ENCODE measurements at places on chromosomes 12 and 14. TPM values are rescaled to one million over a fixed set of nuclear protein-coding genes. Genes with fewer than 3 reads are reported as not detected.

DNA sequence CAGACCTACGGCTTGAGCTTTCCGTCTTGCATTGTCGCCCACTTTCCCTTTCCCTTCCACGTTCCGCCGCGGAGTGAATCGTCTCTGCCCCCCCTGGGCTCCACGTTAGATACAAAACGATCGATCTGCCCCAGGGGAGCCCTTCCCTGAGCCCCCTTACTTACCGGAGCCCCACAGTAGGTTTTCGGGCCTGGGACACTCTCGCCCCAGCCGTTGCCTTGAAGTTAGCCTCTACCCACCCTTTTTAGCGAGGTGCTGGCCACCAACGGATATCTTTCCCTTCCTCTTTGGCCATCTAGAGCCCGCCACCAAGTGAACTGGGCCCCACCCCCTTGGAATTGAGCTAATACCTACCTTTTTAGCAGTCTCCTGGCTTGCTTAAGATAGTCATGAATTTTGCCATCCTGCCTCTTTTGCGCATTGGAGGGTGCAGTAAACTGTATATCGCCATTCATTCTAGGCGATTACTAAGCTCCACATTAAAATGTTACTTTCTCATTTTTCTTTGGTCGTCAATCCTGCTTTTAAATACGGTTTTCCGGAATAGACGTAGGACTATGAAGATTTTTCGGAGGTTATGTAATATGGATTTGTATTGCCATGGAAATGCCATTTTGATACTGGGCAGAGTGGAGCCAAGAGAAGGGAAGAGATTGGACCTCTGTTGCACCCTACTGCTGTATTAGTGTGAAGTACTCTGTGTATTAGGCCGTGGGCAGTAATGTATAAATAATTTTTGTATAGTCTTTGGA is 764 bp downstream of the RBM25 start:
- DNase-seq, result peak; percentile 39

DNA sequence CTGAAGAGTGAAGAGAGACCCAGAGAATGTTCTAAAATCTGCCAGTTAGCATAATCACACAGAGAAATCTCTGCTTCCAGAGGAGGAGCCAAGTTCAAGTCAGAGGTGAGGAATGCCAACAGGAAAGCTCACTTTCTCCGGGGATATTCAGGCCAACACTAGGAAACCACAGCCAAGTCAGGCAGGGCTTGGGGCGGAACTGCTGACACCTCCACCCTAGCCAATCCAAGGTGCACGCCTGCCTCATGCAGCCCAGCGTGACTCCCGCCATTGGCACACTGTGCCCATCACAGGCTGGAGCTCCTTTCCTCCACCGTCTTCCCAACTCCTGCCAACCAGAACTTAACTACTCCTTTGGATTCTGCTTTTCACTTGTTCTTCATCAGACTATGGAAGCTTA is 374.3 kb upstream of the CCDC196 start:
- DNase-seq, result no peak

DNA sequence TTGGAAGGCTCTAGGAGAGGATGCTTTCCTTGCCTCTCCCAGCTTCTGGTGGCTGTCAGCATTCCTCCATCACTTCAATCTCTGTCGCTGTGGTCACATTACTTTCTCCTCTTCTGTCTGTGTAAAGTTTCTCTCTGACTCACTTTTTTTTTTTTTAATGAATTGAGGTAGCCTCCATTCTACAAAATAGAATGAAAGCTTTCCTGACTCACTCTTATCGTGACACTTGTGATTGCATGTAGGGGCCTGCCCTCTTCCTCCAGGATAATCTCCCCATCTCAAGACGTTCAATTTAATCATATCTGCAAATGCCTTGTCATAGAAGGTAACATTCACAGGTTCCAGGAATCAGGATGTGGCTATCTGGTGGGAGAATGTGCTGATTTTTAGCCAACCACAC is 153.5 kb upstream of the HMGA2 start:
- DNase-seq, result no peak

DNA sequence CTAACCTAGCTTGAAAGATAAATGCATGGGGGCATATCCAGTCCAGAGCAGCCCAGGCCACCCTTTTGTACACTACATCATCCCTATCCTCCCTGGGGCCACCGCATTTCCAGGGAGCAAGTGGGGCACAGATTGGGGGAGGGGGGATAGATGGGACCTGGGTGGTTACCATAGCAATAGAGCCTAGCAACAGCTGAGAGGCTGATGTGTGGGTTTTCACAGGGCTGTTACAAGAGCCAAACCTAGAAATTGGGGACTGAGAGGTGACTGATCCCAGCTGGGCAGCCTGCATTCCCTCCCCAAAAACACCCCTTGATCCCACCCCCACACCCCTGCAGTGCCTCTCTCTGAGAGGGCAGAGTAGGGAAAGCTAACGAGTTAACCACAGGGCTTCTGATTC is 3.7 kb upstream of the ZNF384 start:
- DNase-seq, result no peak

DNA sequence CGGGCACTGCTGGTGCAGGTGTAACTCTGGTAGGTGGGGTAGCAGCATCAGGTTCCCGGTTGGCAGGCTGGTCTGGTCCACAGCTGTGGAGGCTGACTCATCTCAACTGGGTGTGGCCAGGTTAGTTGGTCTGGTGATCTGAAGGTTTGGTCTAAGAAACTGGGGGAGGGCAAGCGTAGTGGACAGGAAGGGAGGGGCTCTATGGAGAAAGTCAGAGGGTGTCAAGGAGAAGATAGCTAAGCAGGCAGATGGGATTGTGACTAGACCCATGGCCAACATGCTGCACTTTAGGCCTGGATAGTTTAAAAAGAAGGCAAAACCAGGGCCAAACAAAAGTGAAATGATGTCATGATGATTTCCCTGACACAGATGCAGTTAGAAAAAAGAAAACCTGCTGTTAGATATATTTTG is 7.9 kb downstream of the TRIM9 start:
- no peak for DNase-seq

- no peak for DNase-seq
Measured at GRCh38 chr12:92000597-92000996, 145.0 kb downstream of the BTG1 start.

GRCh38 chr14:44657696-44658388 is 150.8 kb upstream of the FSCB start:
- no peak for DNase-seq

- DNase-seq, result peak; percentile 2
Measured at GRCh38 chr12:52495389-52495788, 2.3 kb upstream of the KRT6A start.

- no peak for DNase-seq
Measured at GRCh38 chr12:117980616-117981015, 11.8 kb upstream of the KSR2 start.

GRCh38 chr14:22458737-22459136 is 130.3 kb downstream of the DAD1 start:
- no peak for DNase-seq

GRCh38 chr12:5648692-5649359 is 216.9 kb downstream of the NTF3 start:
- DNase-seq, result peak; percentile 64

DNA sequence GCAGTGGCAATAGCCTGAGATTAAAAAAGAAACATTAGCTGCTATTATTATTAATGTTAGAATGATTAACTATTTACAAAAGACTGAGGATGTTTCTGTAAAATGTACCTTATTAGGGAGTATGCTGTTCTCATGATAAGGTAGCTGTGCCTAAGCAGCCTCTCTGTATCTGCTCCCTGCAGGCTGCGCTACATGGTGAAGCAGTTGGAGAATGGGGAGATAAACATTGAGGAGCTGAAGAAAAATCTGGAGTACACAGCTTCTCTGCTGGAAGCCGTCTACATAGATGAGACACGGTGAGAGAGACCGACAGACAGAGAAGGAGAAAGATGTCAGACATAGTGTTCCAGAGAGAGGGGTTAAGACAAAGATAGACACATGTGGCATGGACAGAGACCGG is 17.4 kb downstream of the PDE1B start:
- no peak for DNase-seq

- DNase-seq, result no peak
Measured at GRCh38 chr14:67387195-67387594, 24.8 kb downstream of the PLEK2 start.

DNA sequence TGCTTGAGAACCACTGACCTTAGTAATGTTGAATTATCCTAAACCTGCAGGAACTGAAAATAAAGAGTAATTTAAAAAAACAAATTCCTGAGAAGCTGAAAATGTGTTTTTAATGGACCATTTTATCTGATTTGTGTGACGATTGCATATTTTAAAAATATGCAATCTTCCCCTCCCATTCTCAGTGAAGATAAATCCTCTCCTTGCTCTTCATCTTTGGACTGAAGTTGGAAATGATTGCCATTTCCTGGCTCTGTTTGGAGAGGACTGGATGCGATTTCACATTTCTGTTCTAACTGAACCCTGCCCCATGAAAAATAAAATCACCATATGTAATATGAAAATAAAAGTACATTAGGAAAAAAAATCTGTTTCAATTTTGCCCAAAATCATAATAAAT is 216.3 kb downstream of the SLC6A15 start:
- DNase-seq, result no peak

- peak; percentile 41 for DNase-seq
Measured at GRCh38 chr12:113766131-113766878, 199.8 kb downstream of the RBM19 start.

DNA sequence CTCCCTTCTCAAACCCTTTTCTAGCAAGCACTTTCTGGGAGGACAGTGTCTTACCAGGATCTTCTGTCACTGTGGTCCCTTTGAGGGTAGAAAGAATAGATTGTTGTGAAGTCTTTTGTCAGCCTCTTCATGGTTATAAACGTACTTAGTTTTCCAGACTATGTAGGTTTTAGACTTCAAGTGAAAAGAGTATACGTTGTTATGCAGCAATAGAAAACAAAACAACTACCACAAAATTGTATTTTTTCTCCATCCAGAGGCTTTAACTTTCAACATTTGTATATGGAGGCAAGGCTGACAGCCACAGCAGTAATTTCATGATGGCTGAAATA is 23.7 kb downstream of the PRKCH start:
- no peak for DNase-seq

DNA sequence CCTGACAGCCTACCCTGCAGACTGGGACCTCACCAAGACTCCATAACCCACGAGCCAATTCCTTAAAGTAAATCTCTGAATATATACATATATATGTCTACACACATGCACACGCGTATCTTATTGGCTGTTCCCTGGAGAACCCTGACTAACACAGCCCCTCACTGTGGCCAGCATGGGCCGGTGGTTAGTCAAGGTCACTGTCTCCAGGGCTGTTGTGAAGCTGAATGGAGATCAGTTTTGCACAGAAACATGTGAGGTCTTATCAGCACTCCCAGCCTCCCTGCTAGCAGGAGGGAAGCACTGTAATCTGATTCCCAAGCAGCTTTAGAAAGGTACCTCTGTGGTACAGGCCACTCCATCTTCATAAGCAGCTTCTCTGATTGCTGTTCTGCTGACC is 46.6 kb upstream of the PLEKHG6 start:
- no peak for DNase-seq

DNA sequence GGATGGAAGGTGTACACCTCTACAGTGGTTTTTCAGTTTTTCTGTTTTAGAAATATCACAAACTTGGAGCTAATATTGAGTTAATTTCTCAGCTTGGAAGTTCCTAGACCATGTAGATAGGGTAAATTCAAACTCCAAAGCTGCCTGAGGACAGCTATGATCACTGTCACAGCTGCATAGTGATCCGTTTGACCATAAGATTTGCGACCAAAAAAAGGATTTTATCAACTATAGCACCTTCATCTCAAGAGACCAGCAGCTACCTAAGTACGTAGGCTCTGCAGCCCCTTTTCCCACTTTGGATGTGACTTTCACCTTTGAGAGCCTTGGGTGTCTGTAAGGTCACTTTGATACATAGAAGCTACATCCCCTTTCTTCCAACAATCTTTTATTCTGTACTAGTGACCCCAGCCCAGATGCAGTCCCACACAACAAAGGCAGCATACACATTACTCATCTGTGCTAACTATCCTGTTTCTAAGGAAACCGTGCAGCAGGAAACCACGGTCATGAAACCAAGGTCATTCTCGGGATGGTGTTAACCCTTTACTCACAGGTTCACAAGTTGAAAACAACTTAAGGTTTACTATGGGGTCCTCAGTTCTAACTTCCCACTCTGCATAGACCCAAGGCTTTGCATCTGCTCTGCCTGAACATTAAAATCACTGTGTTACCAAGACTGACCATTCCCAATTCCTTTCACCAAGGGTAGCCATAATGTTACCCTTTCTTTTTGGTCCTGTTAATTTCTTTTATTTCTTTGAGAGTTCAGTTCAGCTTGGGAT is 75.4 kb downstream of the IFT81 start:
- no peak for DNase-seq

GRCh38 chr14:24851837-24852236 is 198.1 kb downstream of the STXBP6 start:
- DNase-seq, result no peak

- DNase-seq, result no peak
Measured at GRCh38 chr14:63730659-63731058, 2.8 kb upstream of the SGPP1 start.

DNA sequence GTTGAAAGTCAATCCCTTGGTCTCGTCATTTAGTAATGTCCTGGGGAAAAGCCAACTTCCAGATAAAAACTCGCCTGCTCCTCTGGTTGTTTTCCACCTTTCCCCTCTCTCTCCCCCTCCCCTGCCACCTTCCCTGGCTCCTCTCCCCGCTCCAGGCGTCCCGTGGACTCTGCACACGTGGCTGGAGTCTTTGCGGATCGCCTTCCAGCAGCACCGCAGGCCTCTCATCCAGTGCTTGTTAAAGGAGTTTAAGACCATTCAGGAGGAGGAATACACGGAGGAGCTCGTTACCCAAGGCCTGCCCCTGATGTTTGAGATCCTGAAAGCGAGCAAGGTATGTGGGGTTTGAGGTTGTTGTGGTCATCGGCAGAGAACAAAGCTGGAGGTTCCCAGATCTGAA is 65.8 kb upstream of the PWP1 start:
- DNase-seq, result no peak

- DNase-seq, result peak; percentile 79
Measured at GRCh38 chr12:49868952-49869815, 26.3 kb upstream of the BCDIN3D start.

DNA sequence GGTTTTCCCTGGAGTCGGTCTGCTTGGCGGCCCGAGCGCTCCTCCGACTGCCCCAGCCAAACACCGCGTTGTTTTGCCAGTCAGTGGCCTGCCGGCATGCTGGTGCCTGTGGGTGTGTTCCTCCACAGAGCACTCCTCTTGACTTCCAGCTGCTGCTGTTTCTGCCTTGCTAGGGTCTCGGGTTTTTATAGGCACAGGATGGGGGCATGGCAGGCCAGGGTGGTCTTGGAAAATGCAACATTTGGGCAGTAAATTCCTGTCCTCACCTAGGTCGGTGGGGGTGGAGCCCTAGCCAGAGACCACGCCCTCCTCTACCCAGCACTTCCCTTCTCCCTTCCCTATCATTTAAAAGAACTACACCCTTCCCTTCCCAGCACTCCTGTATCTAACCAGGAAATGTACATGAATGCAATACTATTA is 34.7 kb upstream of the VASH1 start:
- no peak for DNase-seq

The CLEC4D gene
- 0.91 TPM for polyA plus RNA-seq

The TM9SF1 gene
- polyA plus RNA-seq, result 37.3 TPM

The STAC3 gene
- polyA plus RNA-seq, result 3.2 TPM

The POTEM gene
- not detected for polyA plus RNA-seq

The MYH6 gene
- 0.04 TPM for polyA plus RNA-seq

The BEST3 gene
- 0.34 TPM for polyA plus RNA-seq

All from left lung (tissue), 14 donors.